Lower lobe of right lung (tissue), 2 donors: ENCODE measurements at places on chromosomes 1 and 21. TPM values are rescaled to one million over a fixed set of nuclear protein-coding genes. Genes with fewer than 3 reads are reported as not detected.

- no peak for DNase-seq
Observed at GRCh38 chr21:46320331-46320801, 3.3 kb downstream of the C21orf58 start.

- DNase-seq: no peak
Observed at GRCh38 chr1:241607497-241607896, 32.7 kb downstream of the CHML start.

Gene CFHR4
- total RNA-seq: not detected

Gene PDE4B
- total RNA-seq: 26.9 TPM

Gene PIK3R3
- 39.2 TPM for total RNA-seq

Gene OLFM3
- total RNA-seq: not detected
